ENCODE measurements at places on chromosomes 1 and 21.

DNA sequence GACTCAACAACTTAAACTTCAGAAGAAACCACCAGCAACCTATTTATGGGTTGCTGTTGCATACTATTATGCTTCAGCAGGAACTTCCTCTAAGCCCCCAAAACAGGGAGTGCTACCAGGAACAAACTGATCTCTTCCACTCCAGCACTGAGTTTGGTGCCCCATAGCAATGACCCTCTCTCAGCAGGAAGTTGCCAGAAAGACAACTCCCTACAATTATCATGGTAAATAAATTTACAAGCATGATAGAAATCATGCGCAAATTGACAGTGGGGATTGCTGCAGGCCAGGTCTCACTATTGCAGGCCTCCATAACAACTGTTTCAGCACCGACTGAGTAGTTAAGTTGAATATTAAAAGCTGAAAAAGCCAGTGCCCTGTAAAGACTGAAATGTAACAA, 180.6 kb downstream of the PLA2G4A start:
- no peak for DNase-seq

DNA sequence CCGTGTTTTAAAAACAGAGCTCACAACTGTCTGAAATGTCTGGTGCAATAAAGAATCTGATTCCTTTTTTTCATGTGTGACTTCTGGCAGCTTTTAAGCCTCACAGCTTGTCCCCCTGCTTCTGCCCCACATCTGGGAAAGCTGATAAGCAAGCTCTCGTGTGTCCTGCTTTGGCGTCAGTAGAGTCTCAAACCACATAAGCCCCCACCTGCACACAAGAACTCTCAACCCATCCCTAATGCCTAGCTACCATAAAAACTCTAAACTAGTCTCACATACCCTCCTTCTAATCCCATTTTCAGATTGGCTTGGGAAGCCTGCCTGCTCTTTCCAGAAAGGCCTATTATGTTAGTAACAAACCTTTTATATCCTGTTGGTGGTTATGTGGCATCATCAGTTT, 94.6 kb upstream of the DAB1 start:
- no peak for DNase-seq

- no peak for DNase-seq
Observed at GRCh38 chr1:202162047-202162417, 1.6 kb upstream of the PTPN7 start.

- DNase-seq = no peak
Observed at GRCh38 chr21:44764319-44765230, 37.0 kb downstream of the UBE2G2 start.

DNA sequence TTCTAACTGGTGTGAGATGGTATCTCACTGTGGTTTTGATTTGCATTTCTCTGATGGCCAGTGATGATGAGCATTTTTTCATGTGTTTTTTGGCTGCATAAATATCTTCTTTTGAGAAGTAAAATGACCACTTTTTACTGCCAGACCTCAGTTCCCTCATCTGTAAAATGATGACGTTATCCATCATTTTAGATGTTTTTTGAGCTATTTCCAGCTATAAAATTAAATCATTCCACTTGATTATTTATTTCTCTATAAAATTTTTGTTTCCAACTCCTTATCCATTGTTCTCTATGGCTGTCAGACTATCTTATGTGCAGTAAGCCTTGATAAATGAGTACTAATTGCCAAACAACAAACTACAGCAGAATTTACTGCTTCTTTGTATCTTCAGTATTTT, 33.2 kb downstream of the RGS5 start:
- DNase-seq = no peak

GRCh38 chr1:50419907-50420677, 3.2 kb downstream of the DMRTA2 start:
- no peak for DNase-seq

DNA sequence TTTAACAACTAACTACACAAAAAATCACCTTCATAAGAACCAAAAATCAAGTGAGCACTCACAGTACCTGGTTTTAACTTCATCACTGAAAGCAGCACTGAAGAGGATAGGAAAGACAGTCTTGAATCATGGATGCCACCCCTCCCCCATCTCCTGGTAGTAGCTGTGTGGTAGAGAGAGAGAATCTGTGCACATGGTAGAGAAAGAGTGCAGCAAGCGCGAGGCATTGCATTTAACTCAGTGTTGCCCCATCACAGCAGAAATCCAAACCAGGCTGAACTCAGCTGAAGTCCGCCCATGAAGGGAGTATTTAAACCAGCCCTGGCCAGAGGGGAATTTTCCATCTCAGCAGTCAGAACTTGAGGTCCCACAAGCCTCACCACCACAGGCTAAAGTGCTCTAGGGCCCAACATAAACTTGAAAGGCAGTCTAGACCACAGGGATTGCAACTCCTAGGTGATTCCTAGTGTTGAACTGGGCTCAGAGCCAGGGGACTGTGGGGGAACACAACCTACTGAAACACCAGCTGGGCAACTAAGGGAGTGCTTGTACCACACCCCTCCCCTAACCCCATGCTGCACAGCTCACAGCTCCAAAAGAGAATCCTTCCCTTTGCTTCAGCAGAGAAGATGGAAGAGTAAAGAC, 38.4 kb downstream of the VAV3 start:
- no peak for DNase-seq

- DNase-seq = no peak
Observed at GRCh38 chr1:29826646-29827045, 590.3 kb downstream of the PTPRU start.

DNA sequence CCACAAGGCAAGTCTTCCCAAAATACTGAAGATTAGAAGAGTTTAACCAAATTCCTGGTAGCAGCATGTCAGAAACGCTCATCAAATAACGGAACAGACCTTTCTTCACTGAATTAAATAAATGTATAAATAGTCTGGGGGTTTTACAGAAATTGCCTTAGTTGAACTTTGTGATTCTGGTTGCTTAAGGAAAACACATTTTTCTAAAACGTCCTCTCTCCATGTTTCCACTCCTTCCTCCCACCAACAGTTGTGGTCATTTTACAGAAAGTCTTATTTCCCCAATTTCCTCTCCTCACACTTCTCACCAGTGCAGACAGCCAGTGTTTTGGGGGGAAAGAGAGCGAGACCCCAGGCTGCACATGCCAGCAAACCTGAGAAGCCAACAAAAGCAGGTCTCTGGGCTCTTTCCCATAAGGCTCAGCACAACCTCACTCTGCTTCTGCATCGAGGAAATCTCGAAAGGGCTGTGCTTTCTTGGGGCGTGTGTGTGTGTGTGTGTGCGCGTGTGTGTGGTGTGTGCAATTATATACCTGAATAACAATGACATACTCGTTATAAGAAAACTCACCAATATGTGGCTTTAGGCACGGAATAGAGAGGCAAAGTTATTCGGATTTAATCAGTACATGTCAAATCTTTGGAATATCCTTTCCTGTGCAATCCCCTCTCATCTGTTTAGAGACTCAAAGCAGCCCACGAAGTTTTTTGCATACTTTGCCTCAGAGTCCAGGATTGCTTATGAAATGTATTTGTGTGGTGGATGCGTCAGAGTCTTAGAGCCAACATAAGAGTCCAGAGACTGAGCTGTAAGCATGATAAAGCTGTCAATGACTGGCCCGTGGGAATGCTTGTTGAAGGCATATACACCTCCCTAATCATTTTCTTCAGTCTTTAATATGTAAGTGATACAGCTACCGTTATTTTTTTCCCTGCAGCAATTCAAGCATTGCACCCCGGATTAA, 2.0 kb downstream of the KCNJ15 start:
- DNase-seq = peak; percentile 69

- DNase-seq = no peak
Observed at GRCh38 chr1:81407000-81407821, 393.5 kb upstream of the ADGRL2 start.

- no peak for DNase-seq
Observed at GRCh38 chr1:208731981-208732821, 488.0 kb upstream of the PLXNA2 start.

GRCh38 chr1:19597496-19598309, 46.4 kb upstream of the NBL1 start:
- DNase-seq = no peak

GRCh38 chr1:26970810-26971209, 10.5 kb upstream of the KDF1 start:
- no peak for DNase-seq

DNA sequence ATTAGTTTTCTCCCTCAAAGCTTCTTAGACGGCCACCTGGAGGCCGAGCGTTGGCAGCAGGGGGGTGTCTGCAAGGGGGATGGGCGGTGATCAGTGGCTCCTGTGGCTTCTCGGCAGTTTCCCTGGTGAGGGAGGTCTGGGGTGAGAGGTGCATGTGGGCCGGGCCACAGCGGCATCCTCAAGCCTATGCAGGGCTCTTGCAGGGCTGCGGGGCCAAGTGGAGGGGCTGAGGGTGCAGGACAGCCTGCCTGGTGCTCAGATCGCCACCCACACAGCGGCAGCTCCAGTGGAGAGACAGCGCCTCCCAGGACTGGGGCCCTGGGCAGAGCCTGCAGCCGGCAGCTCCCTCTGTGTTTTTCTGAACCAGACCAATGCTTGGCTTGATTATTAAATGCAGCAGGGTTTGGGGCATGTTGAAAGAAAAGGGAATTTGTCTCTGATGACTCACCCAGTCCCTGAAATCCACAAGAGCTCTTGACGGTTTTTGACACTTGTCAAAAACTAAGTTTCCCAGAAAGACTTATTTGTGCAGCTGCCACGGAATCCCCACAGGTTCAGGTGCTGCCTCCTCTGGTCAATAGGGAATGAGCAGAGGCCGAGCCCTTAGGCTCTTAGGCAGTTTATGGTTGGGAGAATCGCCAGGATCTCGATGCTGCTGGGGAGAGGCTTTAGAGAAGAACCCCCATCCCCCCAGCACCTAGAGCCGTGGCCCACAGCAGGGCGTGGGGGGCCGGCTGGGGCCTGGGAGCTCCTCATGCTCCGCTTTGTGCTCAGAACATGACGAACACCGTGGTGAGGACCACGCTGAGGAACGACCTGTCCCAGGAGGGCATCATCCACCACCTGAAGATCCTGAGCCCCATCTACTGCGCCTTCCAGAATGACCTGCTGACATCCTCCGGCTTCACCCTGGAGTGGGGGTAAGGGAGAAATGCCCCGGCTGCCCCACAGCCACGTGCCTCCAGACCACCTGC, 54.7 kb downstream of the UMODL1 start:
- DNase-seq = peak; percentile 38

DNA sequence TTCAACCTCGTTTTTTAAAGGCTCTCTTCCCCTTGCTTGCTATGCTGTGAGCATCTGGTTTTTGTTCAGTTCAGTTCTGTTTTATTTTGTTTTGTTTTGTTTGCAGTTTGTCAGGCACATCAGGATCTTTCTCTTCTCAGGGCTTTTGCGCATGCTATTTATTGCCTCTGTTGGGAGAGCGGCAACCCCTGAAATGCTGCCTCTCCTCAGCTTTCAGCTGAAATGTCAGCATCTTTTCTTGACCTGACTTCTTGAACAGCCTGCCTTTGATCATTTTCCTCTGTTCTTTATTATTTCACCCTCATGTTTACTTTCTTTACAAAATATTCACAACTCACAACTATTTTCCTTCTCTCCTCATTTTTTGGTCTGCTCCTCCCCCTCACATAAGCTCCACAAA, 50.4 kb upstream of the RC3H1 start:
- DNase-seq = no peak

DNA sequence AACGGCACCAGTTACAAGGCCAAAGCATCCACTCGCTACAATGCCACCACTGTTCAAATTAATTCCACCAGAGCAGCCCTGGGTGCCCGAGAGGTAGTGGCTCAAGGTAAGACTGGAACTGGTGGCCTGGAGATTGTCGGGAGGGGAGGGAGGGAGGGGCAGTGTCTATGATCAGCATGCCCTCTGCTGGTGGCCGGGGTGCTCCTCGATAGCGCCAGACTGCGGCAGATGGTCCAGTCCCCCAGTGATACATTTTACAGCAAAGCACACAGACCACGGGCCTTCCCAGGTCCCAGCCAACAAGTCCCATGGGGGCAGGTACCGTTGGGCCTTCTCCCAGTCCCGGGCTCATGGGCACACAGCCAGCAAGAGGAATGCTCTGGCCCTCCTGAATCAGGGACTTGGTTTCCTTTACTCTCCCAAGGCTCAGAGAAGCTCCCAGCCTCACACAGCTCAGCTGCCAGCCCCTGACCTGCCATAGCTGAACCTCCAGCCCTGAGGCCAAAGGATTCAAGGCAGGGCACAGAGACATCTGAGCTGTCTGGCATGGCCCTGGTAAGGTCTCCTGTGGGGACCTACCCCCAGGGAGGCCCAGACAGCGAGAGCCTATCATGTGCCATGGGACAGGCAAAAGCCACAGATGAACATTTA, 15.3 kb downstream of the ACOT7 start:
- DNase-seq = no peak

DNA sequence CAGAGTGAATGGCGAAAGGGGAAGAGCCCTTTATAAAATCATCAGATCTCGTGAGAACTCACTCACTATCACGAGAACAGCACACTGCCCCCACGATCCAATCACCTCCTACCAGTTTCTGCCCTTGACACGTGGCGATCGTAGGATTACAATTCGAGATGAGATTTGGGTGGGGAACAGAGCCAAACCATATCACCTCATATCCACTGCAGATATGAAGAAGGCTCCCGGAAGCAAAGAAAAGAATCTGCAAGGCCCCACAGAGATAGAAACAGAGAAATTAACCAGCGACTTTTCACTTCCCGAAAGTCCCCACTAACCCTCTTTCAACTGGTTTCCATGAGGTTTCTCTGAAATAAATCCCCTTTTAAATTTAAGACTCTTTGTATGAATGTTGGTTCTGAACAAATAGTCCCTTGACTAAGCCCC, 86.2 kb upstream of the IRF2BP2 start:
- DNase-seq = no peak

DNA sequence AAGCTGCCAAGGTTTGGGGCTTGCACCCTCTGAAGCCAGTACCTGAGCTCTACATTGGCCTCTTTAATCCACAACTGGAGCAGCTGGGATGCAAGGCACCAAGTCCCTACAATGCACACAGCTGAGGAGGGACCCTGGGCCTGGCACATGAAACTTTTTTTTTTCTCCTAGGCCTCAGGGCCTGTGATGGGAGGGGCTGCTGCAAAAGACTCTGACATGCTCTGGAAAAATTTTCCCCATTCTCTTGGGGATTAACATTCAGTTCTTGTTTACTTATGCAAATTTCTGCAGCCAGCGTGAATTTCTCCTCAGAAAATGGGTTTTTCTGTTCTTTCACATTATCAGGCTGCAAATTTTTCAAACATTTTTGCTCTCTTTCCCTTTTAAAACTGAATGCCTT, 1072.2 kb downstream of the BRINP3 start:
- DNase-seq = no peak

DNA sequence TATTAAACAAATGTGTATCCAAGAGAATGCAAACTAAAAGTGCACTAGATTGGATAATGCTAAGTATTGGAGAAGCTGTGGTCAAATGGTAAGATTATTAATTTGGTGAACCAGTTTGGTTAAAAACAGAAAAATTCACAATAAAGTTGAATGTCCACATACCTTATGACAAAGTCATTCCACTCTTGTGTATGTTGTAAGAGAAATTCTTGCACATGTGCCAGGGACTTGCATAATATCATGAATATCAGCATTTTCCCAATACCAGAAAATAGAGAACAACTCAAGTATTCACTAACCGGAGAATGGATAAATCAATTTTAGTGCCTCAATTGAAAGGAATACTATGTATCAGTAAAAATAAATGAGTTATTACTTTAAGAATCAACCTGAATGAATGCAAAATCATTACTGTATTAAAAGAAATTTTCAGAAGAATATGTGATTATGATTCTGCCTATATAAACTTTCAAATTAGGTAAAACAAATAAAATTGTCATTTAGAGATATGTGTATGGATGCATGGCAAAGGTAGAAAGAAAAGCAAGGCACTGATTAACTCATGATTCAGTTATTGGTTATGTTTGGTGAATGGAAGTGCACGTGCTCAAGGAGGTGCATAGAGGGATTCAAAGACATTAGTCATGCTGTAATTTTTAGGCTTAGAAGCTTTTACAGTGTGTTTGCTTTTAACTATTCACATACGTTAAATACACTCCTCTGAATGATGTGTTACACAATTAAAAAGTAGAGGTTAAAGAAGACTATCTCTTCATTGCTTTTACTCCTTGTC, 217.4 kb upstream of the KCNK2 start:
- DNase-seq = peak; percentile 76
